ENCODE measurements at places on chromosomes 2 and 18. TPM values are rescaled to one million over a fixed set of nuclear protein-coding genes. Genes with fewer than 3 reads are reported as not detected.

The CROCC2 gene
- 0.15 TPM for total RNA-seq

- no peak for DNase-seq
Measured at GRCh38 chr2:237682856-237683670, 55.7 kb downstream of the LRRFIP1 start.

GRCh38 chr18:65737471-65737955 lies 13.3 kb upstream of the CDH7 start:
- DNase-seq: peak; percentile 85

The PROC gene
- not detected for total RNA-seq

The ARMC9 gene
- total RNA-seq: 16.3 TPM

- DNase-seq: no peak
Measured at GRCh38 chr2:160077912-160078810, 15.7 kb upstream of the PLA2R1 start.

The GPR35 gene
- 0.30 TPM for total RNA-seq

The TUBA3E gene
- not detected for total RNA-seq

The PLGLB2 gene
- total RNA-seq: 0.40 TPM

The GBX2 gene
- total RNA-seq: 18.4 TPM

Measured in SJCRH30 (cell line).